ENCODE measurements at places on chromosomes 7 and 10.

GRCh38 chr7:16744518-16745250 is 8.9 kb upstream of the TSPAN13 start:
- DNase-seq = no peak

DNA sequence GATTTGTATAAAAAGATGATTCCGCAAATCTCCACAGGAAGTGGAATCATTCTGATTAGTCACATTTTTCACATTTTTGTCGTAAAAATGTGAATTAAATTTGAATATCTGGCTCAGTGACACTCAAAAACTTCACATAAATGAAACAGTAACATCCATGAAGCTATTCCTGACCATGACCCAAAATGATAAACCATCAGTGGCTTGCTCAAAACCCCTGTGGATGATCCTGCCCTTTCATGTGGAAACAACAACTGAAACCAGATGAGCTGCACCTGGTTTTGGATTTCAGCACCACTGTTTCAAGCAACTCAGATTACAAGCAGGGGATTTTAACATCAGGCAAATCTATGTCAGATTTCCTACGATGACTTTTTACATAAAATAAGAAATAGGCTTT is 80.3 kb downstream of the AMPH start:
- DNase-seq = no peak

- no peak for DNase-seq
These were observed 59.2 kb upstream of the CYP2C9 start for GRCh38 chr10:94879214-94879613.

DNA sequence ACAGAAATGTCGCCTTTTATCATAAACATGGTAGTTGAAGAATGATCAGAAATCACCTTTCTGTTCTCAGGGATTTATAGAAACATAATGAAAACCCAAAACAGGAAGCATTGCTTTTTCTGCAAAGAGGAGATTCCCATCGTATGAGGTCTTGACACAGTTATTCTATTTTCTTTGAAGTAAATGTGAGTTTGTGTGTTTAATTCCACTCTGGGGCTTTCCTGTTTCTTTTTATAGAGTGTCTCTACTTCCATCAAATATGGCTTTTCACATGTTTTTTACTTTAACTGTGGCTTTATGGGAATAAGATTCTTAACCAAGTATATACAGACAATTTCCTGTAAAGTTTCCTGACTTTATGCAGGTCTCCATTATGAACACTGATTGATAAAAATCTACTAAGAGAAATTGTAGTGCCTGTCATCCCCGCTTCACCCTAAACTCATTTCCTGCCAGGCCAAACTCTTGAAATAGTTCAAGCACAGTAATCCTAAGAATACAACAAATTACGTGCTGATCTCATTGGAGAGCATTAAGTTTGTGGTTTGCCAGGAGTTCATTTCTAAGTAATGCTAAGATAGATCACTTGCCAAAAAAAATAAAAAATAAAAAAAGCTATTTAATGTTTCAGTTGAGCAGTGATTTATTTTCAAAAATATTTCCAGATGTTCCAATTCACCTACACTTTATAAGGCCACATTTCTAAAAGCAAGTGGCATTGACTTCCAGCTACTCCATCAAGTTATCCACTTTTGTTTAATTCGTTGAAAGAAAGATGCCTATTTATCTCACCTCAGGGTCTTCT is 52.2 kb upstream of the SEC61G start:
- no peak for DNase-seq

- DNase-seq = no peak
These were observed 172.5 kb downstream of the BUB3 start for GRCh38 chr10:123326674-123327073.

DNA sequence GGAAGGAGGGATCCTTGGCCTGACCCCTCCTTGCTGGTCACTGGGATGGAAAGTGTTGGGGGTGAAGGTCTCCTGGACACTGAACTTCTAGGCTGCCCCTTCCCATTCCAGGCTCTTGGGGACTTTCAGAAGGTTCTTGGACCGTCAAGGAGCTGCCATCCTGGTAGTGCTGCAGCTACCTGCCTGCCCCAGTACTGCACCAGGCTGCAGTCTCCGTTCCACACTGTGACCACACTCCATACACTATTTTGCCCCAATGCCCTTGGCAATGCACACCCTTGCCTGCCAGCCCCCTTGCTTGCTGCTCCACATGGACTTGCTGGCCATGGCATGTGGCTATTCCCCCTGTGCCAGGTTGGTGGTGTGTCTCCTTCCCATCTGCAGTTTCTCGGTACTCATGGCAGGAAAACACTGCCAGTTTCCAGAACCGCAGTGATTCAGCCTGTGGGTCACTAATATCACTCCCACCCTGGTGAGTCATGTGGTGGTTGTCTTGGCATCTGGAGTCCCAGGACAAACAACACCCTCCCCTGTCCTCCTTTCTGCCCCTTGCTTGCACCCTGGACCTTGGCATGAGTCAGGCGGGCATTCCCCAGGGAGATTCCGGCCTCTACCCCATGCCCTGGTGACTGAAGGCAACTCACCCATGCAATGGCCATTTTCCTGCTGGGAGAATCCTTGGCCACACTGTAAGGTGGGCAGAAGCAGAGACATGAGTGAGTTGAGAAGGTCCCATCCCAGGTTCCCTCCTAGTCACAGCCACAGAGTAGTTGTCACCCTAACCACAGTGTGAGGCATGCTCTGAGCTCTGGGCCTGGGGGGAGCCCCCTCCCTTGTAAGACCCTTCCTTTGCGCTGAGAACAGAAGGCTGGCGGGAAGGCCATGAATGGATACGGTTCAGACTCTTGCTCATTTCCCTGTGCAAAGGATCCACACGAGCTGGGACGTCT is 32.8 kb downstream of the GOLGA7B start:
- DNase-seq = no peak

DNA sequence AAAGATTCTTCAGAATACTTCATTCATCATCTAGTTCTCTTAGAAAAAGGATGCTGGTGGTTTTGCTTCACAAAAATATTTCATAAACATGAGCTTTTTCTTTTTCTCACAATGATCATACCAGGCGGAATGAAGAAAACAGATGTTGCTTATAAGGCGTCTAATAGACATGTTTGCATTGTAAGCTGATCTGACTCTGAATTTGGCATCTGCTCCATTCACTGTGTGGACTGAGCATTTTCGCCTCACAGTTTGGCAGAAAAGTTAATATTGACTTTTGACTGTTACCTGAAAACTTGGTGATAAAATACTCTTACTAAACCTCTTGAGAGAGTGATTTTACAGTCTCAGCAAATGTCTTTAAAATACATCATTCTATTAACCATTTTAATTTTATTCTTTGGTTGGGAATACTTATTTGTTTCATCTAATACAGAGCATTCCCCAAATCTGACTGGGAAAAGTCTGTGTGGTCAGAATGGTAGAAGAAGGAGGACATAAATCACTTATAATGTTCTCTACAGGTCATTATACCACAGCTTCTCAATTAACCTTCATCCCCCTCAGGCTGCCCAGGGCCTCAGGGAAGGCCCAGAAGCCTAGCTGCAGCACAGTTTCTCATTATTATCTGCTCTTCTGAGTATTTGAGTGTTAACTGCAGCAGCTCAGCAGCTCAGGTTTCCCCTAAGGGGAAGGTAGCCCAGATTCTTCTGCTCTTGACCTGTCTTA is 121.6 kb upstream of the KAT6B start:
- DNase-seq = no peak

- no peak for DNase-seq
These were observed 1.7 kb downstream of the ZEB1 start for GRCh38 chr10:31320550-31321211.

- no peak for DNase-seq
These were observed 90.6 kb upstream of the ODAD2 start for GRCh38 chr10:28089467-28089866.

- no peak for DNase-seq
These were observed 57.0 kb upstream of the ARL4A start for GRCh38 chr7:12630513-12630819.

DNA sequence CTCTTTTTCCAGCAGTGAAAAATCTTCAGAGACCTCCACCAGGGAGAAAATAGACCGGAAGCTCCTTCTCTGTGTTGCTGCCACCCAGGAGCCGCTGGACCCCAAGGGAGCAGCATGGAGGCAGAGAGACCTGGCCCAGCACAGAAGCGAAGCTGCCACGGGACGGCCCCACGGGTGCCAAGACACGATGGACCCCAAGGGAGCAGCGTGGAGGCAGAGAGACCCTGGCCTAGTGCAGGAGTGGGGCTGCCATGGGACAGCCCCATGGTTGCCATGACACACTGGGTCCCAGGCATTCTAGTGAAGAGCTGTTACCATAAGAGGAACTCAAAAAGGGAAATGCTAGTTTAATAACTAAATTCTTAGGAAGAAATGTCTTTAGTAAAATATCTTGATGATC is 186.3 kb downstream of the PTPRN2 start:
- DNase-seq = no peak

- DNase-seq = no peak
These were observed 68.8 kb downstream of the DGKB start for GRCh38 chr7:14833707-14834106.

DNA sequence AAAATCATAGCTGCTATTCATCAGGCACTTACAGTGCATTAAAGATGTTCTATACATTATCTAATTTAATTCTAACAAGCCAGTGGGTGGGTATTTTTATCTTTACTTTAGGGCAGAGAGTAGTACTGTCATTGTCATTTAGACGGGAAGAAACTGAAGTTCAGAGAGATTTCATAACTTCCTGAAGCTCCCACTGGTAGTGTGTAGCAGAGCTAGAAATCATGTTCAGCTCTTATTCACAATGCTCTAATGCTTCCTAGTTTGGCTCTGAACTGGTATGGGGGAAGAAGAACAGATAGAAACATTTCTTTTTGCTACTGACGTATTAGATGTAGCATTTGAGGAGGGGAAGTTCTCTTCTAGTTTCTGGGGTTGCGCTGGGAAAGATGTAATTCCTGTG is 116.7 kb downstream of the CYP26A1 start:
- DNase-seq = no peak

DNA sequence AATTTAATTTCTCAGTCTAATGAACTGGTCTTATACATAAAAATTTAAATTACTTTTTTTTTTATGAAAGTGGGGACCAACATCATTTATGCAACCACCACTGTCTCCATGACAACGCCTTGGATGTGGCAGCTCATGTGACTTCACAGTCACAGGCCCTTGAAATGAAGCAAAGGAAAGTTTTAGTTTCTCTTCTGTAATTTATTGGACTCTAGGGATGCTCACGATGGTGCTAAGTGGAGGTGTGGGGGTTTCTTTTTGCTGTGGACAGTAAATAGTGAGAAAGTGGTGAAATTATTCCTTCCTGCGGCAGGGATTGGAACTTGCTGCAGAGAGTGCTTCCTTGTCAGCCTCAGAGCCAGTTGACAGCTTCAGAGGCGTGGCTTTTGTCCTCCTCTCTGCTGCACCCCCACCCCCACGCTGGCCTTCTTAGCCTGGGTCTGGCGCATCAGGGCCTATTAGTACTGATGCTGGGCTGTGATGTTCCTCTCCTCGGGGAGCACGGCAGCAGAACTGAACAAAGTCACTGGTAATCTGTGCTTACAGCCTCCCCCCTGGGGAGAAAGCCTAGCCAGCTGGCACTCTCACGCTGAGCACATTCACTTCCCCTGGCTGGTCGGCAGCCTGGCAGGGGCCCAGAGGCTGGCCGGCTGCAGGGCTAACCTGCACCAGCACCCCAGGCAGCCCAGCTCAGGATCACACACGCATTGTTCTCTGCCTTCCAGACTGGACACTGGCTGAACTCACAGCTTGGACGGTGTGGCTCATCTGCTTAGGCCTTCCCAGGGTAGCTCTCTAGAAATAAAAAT is 517.5 kb upstream of the GALNT17 start:
- DNase-seq = no peak

DNA sequence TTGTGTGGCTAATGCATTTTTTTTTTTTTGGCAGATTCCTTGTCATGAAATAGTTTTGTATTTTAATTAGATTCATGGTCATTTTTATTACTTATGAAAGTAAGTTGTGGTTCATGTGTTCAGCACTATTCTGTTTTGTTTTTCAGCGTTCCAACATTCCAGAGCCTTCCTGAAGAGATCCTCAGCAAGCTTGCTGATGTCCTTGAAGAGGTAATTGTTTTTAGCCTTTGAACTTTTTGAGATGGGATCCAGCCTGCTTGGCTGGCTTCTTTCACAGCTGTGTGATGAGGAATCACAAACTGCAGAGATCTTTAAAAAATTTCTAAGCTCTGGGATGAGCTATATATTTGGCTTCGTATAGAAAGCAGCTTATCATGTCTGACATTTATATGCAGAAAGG is 208.0 kb upstream of the CSTF2T start:
- no peak for DNase-seq

GRCh38 chr10:44659320-44659719 is 251.8 kb upstream of the TMEM72 start:
- no peak for DNase-seq

DNA sequence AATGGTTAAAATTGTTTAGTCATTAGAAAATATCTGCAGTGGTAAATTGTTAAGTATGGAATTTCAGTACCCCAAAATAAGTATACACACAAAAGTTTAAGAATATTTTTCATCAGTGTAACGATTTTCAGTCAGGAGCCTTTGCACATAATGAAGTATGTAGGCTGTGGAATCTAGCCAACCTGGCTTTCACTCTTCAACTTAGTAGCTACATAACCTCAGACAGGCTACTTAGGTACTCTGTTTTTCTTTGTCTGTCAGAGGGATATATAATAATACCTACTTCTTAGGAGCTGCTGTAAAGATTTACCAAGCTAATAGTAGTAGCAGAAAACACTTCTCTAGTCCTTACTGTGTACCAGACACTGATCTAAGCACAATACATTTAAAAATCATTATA is 137.5 kb downstream of the ZEB1 start:
- no peak for DNase-seq

- no peak for DNase-seq
These were observed 219.5 kb upstream of the CSTF2T start for GRCh38 chr10:51918884-51919325.

- DNase-seq = no peak
These were observed 57.3 kb downstream of the HK1 start for GRCh38 chr10:69335613-69336012.

- DNase-seq = no peak
These were observed 10.2 kb upstream of the PPP1R3C start for GRCh38 chr10:91642831-91643692.

GRCh38 chr7:72524037-72524436 is 111.9 kb upstream of the CALN1 start:
- no peak for DNase-seq

DNA sequence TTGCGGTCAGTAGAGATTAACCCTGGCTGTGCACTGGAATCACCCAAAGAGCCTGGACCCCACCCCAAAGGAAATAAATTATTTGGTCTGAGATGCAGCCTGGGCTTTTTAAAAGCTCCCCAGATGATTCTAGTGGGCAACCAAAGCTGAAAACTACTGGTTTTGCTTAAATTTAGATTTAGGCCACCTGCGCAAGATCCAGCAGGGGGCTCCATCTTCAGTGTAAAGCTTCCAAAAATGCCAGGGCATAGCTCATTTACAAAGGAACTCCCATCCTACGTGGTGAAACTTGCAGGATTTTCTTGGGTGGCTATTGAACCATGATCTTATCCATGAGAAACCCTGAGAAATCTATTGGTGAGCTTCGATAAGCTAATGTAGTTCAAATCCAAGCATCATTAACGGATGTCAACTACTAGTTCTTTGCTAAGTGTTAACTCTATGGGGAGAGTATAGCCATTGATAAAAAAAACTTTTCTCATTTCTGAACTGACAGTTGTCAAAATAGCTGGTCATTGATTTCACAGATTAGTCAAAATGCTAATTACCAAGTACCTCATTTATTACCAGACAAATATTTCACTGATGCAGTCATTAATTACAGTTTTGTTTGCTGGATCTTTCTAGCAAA is 315.3 kb downstream of the LHFPL3 start:
- DNase-seq = no peak

Measured in activated T-cell treated with anti-CD3 and anti-CD28 coated beads, Interleukin-2, amount 50 U/mL, for 24 hours (primary cell).